ENCODE measurements at places on chromosomes 12 and 14.
A peak's percentile ranks its signal among the peaks of the same experiment; 100 is the strongest.

- no peak for DNase-seq
Measured at GRCh38 chr14:98321841-98322240, 950.2 kb downstream of the BCL11B start.

DNA sequence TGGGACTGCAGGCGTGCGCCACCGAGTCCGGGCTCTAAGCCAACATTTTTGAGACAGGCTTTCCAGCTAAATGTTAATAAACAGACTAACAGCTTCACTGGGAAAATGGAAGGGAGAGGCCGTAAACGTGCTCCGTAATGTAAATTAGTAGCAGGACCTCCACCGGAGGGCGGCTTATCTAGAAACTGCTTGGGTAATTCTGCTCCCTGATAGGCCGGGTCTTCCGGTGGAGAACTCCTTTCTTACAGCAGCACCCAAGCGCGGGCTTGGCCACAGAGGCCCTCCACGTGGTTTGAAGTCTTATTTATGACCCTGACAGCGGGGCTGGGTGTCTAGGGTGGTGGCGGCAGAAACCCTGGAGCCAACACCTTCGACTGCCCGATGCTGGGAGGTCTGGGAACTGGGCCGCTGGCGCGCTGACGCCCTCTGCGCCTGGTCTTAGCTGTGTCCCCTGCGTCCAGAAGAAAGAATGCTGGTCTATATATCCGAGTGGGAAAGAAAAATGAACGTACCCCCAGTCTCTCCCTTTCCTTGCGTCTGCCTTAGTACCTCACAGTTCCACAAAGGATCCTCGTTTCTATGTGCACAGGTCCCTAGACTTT is 1.7 kb downstream of the DPPA3 start:
- DNase-seq, result no peak

DNA sequence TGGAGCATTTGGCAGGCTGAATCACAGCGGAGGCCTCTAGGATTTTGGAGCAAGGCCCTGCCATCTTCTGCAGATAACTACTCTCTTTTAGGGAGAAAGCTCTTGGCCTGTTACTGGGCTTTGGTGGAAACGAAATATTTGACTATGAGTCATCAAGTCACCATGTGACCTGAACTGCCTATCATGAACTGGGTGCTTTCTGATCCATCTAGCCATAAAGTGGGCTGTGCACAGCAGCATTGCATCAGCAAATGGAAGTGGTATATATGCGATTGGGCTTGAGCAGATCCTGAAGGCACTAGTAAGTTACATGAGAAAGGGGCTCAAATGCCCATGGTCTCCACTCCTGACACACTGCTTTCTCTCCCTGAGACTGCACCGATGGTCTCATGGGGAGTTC is 21.1 kb downstream of the GYS2 start:
- DNase-seq, result no peak

DNA sequence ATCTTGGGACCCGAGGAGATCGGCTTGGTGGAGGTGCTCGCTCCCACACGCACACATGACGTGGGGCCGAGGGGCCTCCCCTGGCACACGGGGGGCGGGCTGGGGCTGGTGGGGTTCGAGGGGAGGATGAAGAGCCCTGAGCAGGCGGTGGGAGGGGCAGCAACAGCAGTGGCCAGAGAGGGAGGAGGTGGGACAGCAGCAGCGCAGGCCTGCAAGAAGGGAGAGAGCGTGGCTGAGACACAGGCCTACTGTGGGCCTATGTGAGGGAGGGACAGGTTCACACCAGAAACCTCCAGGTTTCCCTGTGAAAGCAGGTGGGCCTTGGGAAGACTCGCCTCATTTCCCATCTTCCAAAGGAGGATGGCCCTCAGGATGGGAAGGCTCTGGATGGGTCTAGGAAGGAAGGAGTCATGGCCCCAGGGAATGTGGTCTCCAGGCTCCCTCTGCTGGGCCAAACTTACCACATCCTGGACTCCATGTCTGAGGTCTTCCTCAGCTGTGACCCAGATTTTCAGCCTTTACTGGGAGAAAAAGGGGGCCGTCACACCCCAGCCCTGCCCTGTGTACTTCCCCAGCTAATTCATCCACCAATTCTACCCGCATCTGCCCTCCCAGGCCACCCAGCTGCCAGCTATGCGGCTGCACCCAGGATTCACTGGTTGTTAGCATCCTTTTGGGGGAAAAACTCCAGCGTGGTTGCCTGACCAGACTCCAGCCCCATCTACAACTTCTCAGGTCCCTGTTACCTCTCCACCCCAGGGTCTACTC is 2.8 kb downstream of the PIANP start:
- no peak for DNase-seq

- DNase-seq, result no peak
Measured at GRCh38 chr12:1013618-1014489, 22.8 kb downstream of the ERC1 start.

DNA sequence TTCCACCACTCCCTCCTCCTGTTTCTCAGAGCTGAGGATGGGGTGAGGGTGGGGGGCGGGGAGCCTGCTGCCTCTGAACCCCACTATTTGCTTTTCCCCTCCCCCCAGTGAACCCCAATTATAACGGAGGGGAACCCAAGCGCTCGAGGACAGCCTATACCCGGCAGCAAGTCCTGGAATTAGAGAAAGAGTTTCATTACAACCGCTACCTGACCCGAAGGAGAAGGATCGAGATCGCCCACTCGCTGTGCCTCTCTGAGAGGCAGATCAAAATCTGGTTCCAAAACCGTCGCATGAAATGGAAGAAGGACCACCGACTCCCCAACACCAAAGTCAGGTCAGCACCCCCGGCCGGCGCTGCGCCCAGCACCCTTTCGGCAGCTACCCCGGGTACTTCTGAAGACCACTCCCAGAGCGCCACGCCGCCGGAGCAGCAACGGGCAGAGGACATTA is 1.1 kb downstream of the HOXC4 start:
- DNase-seq, result no peak

GRCh38 chr12:42846782-42847181 is 257.2 kb upstream of the PRICKLE1 start:
- no peak for DNase-seq

- DNase-seq, result no peak
Measured at GRCh38 chr12:117622087-117622486, 260.7 kb upstream of the NOS1 start.

DNA sequence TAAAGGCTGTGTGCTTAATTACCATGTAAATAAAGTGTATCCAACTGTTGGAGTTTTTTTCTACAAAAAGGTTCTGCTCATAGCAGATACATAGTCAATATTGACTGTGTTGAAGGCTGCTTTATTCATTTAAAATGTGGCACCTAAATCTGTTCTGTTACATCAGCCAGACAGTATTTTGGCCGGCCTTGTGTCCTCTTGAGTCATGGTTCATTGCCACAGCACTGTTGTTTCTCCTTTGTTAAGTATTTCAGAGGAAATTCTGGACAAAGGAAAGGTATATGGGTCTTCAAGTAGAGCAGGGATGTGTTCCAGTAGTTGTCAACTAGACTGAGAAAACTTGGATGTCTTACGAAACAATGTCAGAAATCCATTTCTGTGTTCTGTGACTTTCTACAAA is 95.5 kb downstream of the SLC38A6 start:
- DNase-seq, result no peak

DNA sequence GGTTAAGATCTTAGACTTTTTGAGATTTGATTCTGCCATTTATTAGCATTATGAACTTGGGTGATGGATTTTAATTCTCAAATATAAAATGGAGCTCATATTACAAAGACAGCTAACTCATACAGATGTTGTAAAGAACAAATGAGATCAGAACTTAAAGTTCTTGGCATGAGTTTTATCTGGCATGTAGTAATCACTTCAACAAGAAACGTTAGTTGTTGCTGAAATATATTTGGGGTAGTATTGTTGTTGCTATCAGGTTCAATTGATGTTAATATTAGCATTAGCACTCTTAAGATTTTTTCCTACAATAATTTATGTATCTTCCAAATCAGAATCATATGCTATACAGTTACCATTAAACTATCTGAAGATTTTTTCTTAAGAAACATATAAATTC is 71.0 kb downstream of the SLC6A15 start:
- no peak for DNase-seq

GRCh38 chr12:119156401-119157044 is 22.2 kb upstream of the HSPB8 start:
- no peak for DNase-seq

- DNase-seq, result no peak
Measured at GRCh38 chr12:74043343-74043742, 494.3 kb upstream of the ATXN7L3B start.

GRCh38 chr12:67155863-67156262 is 113.3 kb upstream of the CAND1 start:
- no peak for DNase-seq

DNA sequence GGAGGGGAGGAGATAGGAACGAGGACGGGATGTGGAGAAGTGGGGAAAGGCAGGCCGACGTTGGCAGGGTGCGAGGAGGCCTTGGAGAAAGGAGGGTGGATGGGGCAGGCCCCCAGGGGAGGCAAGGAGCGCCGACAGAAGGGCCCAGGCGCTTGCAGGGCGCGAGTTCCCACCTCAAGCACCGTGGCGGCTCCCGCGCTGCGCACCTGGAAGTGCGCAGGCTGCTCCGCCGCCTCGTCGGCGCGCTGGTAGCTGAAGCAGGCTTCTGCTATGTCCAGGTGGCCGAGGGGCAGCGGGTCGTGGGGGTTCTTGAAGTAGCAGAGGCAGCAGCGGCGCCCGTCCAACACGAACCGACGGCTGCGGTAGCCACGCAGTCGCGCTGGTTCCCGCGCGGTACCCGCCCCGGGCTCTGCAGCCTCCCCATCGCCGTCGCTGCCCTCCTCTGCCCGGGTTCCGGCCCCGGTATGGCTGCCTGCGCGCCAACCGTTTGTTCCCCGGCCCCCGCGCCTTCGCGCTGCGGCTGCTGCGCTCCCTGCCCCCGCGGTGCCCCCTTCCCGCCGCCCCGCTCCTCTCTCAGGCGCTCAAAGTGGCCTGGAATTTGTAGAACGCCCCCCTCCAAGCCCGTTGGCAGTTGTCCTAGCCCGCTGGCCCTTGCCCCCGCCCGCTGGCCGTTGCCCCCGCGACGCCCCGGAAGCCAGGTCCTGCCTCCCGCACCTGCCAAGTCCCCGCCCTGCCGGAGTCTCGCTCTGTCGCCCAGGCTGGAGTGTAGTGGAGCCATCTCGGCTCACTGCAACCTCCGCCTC is 1.1 kb upstream of the ACTR6 start:
- peak; percentile 51 for DNase-seq

GRCh38 chr12:100778967-100779590 is 15.5 kb upstream of the ANO4 start:
- no peak for DNase-seq

DNA sequence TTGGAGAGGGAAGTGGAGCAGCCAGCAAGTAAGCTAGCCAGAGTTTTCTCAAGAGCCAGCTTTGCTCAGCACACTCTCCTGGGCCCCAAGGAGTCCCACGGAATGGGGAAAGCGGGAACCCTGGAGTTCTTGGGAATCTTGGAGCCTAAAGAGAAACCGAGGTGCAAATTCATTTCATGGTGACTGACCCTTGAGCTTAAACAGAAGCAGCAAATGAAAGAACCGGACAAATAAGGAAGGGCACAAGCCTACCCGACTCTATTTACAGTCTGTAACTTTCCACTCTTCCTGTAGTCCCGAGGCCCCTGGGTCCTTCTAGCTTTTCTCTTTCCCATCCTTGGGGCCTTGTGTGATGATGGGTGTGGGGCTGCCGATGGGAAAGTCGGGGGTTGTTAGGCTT is 18.1 kb upstream of the TIGAR start:
- no peak for DNase-seq

DNA sequence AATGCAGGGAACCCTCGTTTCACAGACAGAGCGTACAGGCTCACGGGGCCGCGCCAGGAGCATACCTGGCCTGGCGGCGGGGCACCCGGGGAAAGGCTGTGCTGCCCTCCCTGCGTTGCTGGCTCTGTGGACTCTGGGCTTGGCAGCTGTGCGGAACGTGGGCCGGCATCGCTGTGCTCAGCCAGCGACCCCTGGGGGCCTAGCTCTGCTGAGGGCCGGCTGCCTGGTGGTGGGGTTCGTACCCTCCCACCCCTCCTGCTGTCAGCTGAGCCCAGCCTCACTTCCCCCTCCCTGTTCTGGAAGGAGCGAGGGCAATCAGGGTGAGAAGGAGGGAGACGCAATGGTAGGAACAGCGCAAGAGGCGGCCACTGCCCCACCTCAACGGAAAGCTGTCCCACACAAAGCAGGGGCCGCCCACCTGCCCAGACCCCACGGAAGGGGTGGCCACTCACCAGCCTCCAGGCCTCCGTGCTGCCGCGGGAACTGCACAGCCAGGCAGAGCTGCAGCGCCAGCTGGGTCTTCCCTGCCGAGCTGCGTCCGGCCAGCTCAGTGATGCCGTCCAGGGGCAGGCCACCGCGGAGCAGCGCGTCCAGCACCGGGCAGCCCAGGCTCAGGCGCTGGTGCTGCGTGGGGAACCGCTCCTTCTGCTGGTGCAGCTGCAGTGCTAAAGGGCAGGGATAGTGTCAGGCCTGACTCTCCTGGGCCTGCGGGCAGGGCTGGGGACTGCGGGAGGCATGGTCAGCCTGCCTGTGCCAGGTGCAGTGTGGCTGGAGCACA is 8.5 kb downstream of the XRCC3 start:
- no peak for DNase-seq

GRCh38 chr12:74365178-74365964 is 172.3 kb upstream of the ATXN7L3B start:
- no peak for DNase-seq

DNA sequence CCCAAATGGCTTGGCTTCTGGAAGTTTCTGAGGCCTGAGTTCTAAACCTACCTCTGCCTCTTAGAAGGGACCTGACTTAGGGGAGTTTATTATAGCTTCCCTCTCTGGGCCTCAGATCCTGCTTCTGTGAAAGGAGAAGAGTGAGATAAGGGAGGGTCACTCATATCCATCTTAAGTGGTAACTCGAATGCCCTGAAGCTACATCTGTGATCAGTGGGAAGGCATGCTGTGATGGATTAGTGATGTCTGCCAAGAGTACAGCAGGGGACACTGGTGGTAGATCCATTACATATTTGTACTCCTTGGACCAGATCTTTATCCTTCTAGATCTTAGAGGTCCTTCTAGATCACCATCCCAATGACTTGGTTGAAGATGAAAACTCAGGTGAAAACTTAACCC is 97.8 kb upstream of the NOS1 start:
- DNase-seq, result no peak
